Activated CD8-positive, alpha-beta memory T cell treated with anti-CD3 and anti-CD28 coated beads for 4 hours (primary cell): ENCODE measurements at places on chromosomes 2 and 18.

DNA sequence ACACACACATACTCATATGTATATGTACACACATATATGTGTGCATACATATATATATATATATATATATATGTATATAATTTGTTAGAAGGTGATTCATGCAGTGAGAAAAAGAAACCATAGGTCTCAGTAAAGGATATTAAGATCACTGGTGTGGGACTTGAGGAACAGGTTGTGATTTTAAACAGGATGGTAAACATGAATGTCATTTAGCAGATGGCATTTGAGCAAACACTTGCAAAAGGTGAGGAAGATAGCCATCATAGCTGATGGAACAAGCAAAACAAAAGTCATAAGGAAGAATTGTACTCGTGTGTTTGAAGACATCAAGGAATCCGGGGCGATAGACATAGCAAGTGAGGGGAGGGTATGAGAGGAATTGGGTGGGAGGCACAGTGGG lies 784.5 kb downstream of the TSN start:
- no peak for DNase-seq

- DNase-seq = no peak
These were observed 443 bp downstream of the VAPA start for GRCh38 chr18:9914334-9914583.

DNA sequence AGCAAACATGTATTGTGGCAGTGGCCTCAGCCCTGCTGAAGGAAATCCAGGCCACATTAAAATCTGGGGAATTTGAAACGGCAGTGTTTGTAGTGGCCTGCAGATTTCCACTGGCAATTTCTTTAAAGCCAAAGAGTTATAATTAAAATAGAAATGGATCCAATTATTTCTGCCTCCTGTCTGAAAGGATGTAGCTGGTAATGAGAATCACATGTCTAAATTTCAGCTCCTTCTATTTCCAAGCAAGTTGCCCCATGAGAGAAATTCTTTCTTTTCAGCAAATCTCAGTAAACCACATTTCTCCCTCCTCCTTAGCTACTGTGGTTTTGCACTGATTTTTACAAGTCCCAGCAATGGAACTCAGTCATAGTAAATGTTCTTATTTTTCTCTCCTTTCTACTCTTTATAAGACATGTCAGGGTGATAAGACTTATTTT lies 55.4 kb upstream of the ZNF396 start:
- DNase-seq = no peak

DNA sequence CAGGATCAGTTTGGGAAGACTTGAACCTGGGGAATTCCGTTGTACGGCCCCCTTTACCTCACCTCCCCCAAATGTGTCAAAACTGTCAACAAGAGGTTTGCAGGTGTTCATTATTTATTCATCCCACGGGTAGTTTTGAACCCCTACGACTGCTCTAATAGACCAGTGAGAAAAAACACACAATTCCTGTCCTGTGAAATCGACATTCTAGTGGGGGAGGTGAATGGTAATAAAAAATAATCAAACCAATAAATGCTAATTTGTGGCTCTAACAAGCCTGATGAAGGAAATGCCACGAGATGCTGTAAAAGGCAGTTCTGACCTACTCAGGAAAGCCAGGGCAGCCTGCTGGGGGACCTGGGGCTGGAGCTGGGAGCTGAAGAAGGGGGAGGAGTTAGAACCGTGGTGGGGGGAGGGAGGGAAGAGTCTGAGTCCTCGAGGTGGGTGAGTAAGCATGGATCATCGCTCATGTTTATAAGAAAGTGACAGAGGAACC lies 463 bp upstream of the DNAJB2 start:
- no peak for DNase-seq

DNA sequence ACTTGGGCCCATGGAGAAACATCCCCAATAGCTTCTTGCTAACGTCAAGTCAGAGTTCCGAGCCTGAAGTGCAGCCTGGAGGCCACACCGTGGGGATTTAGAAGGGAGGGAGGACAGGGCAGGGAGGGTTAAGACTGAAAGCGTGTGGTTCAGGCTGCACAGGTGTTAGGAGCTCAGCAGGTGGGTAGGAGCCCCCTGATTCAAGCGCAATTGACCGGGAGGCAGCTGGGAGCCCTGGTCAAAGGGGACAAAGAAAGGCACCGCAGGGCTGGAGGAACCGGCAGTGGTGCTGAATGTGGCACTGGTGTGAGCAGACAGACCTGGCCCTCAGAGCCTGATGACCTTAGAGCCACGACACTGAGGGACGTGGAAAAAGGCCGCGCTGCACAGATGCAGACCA lies 149.6 kb downstream of the TMEM18 start:
- DNase-seq = no peak

GRCh38 chr2:179550214-179550613 lies 285.6 kb upstream of the SESTD1 start:
- DNase-seq = no peak

DNA sequence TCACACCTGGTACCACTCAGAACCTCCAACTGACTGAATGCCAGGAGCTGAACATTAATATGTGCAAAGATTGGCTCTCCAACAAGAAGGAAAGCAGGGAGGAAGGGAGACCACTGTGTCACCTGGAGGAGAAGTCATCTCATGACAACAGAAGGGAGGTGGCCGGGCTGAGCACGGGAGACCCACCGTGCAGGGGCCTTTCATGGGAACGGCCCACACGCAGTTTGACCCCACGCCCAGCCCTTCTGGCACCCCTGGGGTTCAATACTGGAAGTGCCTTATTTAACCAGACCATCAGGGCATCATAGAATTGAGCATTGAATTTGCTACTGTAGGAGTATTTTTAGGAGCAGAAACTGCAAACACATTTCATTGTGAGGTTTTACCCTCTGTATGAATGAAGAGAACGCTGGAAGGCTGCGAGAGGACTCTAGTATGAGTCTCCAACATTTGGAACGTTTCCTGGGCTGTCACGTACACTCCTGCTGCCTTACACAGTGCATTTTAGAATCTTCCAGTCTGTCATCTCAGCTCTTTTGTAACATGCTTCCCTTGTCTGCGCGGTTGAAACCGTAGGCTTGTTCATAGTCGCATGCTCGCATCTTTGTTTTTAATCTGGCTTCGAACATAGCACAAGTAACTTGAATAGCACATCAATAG lies 132.1 kb downstream of the NFATC1 start:
- no peak for DNase-seq

DNA sequence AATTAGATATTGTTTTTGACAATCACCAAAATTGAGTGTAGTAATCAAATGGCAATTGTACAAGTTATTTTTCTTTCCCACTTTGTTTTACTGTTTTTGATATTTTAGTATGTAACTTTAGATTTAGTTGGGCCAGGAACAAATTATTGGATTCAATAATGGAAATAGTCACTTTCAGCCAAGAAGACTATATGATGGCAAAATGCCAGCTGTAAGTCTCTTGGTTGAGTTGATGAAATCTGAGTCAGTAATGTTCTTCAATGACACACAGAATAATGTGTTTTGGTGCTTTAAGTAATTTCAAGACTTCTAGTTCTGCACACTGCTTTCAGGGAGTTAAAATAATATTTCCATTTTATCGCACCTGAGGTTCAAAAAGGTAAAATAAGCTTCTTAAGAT lies 2022.0 kb upstream of the CELF4 start:
- DNase-seq = no peak

- no peak for DNase-seq
These were observed 344.3 kb upstream of the KYNU start for GRCh38 chr2:142533177-142533576.

DNA sequence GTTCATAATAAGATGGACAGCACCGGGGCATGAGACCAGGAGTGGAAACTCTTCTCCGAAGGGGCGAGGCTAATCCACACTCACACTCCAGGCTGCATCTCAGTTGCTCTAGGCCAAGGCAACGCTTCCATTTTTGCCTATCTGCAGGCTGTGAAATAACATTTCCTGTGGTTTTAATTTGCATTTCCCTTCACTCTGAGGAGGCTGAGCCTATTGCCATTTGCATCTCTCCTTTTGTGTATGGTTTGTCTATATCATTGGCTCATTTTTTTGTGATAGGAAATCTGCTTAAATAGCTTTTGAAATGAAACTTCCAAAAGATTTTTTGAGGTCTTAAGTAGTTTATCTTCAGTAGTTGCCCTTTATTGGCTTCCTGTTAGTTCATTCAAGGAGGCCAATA lies 57.6 kb downstream of the TPGS2 start:
- DNase-seq = no peak

GRCh38 chr2:176960061-176960460 lies 252.5 kb upstream of the HNRNPA3 start:
- no peak for DNase-seq

DNA sequence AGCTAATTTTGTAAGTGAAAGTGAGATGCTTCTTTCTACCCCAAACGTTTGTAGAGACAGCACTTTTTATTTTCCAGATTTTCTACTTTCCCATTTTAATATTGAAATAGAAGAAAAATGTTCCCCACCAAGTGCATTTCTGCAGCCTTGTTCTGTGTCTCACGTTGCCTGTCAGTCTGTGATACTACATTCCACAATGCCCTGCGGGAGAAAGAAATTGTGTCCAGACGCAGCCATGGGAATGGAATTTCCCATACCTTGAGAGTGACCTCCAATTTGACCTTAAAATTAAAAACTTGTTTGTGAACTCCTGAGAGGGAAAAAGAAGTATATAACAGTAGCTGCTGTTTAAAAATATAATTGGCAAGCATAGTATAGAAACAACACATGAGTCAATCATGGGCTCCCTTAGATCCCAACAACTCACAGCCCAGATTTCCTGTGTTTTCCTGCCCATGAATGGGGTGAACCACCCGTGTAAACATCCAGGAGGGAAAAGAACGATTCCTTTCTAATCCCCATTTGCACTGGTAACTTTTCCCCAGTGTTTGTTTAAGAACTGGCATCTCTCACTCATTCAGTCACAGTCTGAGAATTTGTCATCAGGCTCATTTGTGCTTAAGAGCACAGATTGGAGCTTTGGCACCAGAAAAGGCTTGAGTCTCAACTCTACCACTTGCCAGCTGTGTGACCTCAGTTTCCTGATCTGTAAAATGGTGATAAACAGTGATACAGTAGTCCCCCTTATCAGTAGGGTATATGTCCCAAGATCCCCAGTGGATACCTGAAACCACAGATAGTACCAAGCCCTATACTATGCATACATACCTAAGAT lies 166.1 kb upstream of the ZNF521 start:
- DNase-seq = no peak

- no peak for DNase-seq
These were observed 360.9 kb downstream of the AKAIN1 start for GRCh38 chr18:4836141-4836540.

DNA sequence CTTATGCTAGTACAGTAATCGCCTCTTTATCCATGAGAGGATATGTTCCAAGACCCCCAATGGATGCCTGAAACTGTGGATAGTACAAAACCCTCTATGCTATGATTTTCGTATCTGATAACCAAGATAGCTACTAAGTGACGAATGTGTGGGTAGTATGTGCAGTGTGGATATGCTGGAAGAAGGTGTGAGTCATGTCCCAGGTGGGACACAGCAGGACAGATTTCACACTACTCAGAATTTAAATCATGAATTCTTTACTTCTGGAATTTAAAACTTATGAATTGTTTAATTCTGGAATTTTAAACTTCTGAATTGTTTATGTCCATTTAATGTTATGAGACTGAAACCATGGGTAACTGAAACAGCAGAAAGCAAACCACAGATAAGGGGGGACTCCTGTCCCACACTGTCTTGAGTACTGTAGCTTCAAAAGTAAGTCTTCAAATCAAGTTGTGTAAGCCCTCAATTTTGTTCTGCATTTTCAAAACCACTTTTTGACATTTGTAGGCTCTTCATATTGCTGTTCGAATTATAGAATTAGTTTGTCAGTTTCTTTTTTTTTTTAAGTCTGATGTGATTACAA lies 116.0 kb downstream of the LTBP1 start:
- no peak for DNase-seq

DNA sequence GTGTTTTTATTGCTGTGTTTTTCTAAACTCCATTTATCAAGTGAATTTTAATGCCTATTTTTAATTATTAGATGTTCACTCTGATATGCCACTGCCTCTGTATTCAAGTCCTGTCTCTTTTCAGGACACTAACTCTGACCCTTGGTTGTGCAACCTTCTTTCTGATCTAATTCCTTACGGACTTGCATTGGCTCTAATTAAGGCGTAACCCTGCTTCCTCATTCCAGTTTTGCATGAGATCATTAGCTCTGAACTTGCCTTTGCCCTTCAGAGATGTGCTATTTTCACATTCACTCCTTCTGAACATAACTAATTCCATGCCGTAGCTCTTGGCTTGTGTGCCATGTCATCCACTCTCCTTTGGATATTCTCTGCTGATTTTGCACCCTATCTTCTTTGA lies 162.5 kb upstream of the TMEFF2 start:
- DNase-seq = no peak

- no peak for DNase-seq
These were observed at the start of gene TXNDC2 for GRCh38 chr18:9885170-9886004. TSS of gene TXNDC2 (plus strand) at chr18:9885973. CDS start at chr18:9886681, 708 bp downstream.

DNA sequence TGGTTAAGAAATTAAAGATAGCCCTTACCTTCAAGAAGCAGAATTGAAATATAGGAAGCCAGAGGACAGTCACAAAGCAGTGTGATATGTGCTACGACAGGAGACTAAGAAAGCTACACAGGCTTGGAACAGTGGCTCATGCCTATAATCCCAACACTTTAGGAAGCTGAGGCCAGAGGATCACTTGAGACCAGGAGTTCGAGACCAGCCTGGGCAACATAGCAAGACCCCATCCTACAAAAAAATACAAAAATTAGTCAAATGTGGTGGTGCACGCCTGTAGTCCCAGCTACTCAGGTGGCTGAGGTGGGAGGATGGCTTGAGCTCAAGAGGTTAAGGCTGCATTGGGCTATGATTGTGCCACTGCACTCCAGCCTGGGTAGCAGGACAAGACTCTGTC lies 21.9 kb downstream of the GALNT3 start:
- no peak for DNase-seq

- DNase-seq = no peak
These were observed 151.6 kb downstream of the LRRC30 start for GRCh38 chr18:7382328-7383001.

DNA sequence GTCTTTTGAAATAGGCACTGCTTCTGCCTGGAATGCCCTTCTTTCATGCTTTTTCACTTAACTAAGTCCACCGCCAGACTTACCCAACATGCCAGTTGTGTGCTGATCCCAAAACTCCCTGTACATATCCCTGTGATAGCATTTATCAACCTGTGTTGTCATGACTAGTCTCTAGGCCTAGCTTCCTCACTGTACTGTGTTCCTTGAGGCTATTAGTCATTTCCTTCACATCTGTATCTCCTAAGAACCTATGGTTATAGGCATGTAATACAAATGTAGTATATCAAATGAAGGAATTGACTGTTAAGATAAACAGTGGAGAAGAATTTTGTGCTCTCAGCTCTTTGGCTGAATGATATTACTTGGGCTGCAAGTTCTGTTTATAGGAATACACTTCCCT lies 184.3 kb downstream of the CYRIA start:
- no peak for DNase-seq

- DNase-seq = no peak
These were observed 27.9 kb upstream of the GREB1 start for GRCh38 chr2:11505652-11506610.
